ENCODE measurements at places on chromosomes 11 and 22.
A peak's percentile ranks its signal among the peaks of the same experiment; 100 is the strongest.

DNA sequence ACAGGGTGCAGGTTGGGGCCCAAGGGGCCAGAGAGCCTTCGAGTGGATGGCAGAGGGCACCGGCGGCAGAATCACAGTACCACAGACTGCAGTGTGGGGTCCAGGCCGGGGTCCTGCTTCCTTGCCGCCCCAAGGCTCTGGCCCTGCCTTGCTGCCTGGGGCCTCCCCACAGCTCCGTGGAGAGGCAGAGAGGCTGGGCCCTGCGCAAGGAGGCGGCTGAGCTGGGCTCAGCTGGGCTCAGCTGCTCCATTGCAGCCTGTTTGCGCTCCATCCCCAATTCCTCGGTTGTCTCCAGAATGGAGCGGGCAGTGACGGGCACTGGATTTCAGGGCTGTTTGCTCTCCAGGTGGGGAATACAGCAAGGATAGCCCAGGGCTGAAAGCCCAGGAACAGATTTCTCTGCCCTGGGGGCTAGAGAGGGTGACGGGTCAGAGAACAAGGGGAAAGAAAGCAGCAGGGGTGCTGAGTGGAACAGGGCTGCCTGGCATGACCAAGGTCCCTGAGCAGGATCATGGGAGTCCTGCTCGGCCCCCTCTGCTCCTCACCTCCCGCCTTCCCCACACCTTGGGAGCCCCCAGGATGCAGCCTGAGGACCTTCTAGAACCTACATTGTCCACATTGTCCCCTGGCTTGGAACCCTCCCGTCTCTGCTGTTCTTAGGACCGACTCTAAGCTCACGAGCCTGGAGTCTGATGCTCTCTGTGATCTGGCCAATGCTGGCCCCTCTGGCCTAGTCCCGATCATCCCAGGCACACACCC, 18.9 kb downstream of the MRGPRG start:
- DNase-seq: no peak

- DNase-seq: no peak
Observed at GRCh38 chr11:85595285-85595884, 31.8 kb downstream of the DLG2 start.

DNA sequence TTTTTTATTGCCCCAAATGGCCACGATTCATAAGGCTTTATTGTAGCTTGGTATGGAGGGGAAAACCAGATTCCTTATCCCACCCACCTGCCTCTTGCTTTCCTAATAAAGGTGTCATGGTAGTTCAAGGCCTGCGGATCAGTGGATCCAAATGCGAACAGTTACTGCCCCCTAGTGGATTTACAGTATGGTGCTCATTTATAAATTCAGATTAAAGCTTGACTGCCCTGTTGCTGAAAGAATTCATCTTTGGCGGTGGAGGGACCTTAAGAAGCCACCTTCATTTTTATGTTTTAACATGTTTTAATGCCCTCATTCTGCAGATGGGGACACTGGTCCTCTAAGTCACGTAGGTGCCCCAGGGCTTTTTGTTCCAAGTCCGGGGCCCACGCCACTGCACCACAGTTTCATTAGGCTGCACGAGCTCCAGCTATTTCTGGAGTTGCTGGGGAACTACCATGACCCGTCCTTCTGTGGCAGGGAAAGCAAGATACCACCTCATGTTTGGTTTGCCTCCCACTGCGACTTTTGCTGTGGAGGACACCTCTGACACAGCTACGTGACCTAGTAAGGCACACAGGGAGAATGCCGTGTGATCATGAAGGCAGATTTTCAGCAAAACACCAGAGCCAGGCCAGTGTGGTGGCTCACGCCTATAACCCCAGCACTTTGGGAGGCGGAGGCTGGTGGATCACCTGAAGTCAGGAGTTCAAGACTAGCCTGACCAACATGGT, 15.6 kb upstream of the INCENP start:
- peak; percentile 64 for DNase-seq

- DNase-seq: no peak
Observed at GRCh38 chr11:121933694-121934093, 182.3 kb downstream of the BLID start.

DNA sequence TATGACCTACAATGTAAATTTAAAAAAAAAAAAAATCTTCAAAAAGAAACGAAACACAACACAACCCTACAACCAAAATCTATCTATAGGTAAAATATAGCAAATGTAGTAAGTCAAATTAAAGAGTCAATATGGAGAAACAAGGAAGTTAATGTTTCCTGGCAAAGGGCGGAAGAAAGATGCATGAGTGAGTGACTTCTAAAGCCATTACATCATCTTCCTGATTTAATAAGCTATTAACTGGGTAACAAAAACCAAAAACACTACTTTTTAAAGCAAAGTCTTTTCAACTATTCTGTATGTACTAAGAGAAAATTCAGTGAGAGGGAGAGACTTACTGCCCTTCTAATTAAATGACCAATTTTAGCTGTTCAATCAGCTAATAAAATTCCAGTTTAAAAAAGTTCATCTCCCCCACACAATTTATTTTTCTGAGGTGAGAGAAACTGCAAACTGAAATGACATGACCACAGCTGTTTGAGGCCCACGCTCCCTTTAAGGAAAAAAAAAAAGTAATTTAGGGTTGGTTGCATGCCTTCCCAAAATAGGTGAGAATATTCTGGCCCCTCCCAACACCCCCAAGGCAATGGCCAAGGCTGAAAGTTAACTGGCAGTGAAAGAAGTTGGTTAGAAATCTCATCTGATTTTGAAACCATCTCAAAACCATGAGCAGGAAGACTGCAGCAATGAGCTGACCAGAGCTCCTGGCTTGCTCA, 5.9 kb downstream of the SF1 start:
- no peak for DNase-seq

DNA sequence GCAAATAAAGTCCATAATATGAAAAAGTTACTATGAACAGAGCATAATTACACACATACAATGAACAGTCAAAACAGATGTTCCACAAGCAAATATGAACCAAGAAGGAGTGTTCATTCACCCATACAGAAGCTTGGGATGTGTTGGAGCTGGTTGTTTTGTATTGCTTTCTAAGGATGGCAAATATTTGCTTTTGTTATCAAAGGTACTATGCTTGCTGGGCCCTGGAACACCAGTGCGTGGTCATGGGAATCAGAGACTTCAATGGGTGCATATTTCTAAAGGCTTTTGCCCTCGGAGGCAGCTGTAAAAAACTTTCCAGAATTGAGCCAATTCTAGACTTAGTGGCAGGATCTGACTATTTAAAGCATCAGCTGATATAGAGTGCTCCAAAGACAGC, 85.1 kb downstream of the BARX2 start:
- no peak for DNase-seq

- DNase-seq: no peak
Observed at GRCh38 chr11:47105974-47106373, 70.7 kb downstream of the ARFGAP2 start.

DNA sequence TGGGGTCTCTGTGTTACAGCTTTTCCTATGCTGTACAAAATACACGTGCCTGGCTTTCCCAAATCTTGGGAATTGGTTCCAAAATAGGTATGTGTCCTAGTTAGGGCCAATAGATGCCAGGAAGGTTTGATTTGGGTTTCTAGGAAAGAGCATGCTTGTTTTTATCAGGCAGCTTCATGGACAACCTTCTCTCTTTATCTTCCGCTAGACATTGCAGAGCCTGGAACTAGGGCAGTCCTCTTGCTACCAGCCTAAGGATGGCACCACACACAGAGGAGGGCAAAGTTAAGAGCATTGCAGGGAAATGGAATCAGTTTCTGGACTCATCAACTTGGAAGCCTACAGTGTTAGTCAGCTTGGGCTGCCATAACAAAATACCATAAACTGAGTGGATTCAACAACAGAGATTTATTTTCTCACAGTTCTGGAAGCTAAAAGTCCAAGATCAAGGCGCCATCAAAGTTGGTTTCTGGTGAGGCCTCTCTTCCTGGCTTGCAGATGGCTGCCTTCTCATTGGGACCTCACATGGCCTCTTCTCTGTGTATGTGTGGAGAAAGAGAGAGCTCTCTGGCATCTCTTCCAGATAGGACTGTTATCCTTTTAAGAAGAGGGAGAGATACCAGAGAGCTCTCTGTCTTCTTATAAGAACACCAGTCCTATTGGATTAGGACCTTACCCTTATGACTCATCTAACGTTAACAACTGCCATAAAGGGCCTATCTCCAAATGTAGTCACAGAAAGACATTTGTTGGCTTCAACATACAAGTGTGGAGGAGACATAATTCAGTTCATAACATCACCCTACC, 27.3 kb upstream of the CREB3L1 start:
- DNase-seq: no peak

DNA sequence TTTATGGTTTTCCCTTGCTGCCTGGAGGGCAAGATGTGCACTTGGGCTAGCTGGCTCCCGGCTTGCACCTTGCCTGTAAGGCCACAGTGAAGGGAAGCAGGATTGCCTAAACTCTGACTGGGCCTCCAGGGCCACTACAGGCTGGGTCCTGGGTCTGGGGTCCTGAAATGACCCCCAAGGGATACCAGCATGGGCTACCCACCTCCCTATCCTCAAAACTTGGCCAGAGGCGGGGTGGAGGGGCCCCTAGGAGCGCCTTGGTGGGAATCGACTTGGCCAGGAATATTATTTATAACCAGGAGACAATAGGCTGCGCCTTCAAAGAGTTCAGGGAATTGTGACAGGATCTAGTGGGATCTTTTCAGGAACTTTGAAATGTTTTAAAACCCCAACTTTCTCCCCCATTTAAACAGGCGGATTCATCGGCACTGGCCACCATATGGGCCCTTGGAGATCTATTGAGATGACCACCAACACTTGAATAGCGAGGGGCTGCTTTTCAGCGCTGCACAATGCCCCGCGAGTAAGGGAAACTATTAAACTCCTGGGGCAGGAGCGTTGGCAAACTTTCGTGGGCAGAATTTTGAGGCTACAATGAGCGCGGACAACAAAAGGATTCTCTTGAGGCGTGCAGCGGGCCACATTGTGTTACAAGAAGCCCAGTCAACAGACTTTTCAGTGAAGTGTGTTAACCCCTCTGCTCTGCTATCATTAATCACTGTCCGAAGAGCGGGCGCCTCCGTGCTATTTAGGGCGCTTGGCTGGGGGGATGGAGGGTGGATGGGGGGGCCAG, 15.2 kb downstream of the PAX6 start:
- no peak for DNase-seq

GRCh38 chr22:47039356-47039755, 276.9 kb downstream of the TBC1D22A start:
- DNase-seq: no peak

GRCh38 chr11:77677138-77677537, 39.5 kb upstream of the CLNS1A start:
- no peak for DNase-seq

DNA sequence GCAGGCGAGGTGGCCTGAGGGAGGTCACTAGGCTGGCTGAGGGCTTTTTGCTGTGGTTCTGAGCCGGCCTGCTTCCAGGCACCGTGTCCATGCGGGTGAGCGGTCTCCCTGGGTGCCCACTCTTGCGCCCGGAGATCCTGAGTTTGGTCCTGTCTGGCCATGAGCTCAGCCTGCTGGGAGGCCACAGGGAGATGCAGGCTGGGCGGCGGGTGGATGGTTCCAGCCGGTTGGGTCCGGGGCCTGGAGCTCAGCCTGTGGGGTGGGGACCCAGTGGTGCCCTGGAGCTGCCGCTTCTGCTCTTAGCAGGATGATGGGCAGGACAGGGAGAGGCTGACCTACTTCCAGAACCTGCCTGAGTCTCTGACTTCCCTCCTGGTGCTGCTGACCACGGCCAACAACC, 18.5 kb downstream of the TPCN2 start:
- no peak for DNase-seq

GRCh38 chr11:79189055-79189454, 251.8 kb downstream of the TENM4 start:
- DNase-seq: no peak

DNA sequence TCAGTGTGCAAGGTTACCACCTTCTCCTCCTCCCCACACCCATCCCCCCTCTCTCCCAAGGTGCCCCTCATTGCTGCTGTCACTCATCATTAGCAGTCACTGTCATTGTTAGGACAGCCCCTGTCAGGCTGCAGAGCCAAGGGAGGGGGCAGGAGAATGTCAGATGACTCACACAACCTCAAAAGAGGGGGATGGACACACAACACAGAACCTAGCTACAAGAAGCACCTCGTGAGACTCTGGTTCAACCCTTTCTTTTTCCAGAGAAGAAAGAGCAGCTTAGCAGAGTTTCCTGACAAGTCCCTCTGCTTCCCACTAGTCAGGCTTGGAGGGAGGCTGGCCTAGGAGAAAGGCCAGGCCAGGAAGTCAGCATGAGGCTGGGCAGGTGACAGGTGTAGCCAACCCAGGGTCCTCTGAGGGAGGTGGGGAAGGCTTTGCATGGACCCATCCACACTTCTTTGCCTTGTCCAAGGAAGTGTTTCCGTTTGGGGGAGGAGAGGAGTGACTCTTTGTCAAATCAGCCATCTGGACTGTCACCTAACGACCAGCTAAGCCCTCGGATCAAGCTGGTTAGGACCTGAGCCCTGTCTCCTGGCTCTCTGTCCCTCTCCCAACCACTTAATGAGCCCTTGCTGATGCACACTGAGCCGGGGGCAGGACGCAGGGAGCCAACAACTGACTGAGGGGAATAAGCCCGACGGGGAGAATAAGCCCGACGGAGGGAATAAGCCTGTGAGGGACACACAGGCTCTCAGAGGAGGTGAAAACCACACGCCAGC, 18.3 kb downstream of the ADORA2A start:
- peak; percentile 55 for DNase-seq

- DNase-seq: no peak
Observed at GRCh38 chr11:71065841-71066240, 186.5 kb downstream of the SHANK2 start.

DNA sequence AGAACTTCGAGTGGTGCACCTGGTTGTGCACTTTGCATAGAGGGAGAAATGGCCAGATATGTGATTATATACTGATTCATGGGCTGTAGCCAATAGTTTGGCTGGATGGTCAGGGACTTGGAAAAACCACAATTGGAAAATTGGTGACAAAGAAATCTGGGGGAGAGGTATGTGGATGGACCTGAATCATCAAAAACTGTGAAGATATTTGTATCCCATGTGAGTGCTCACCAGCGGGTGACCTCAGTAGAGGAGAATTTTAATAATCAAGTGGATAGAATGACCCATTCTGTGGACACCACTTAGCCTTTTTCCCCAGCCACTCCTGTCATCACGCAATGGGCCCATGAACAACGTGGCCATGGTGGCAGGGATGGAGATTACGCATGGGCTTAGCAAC, 48.0 kb upstream of the NARS2 start:
- DNase-seq: no peak

DNA sequence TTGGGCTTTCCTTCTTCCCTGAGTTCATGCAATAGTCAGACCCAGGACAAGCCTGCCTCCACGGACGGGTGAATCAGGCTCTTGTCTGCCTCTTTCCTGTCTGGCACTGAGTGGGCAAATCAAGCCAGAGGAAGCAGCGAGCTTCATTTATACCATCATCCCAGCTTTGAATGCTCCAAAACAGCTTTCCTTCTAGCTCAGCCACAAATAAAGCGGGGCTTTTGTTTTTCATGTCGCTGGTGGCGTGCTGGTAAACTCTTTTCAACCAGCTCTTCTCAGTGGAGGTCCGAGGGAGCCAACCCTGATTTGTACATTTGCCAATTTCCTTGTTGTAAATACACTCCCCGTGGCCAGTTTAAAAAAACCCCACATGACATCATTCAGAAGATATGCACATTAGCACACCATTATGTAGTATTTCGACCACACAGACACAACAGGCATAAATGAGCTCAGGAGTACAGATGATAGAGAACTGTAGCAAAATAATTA, 8.6 kb downstream of the C11orf91 start:
- no peak for DNase-seq
